ENCODE measurements at places on chromosomes 4 and X.

DNA sequence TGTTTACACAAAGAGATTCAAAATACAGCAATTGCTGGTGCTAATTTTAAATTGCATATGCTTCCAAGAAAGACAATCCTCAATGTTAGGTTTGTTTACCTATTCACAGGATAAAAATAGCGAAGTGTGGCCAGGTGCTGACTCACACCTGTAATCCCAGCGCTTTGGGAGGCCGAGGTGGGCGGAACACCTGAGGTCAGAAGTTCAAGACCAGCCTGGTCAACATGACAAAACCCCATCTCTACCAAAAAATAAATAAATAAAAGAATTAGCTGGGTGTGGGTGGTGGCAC lies 77.7 kb downstream of the OPHN1 start:
- DNase-seq: no peak

DNA sequence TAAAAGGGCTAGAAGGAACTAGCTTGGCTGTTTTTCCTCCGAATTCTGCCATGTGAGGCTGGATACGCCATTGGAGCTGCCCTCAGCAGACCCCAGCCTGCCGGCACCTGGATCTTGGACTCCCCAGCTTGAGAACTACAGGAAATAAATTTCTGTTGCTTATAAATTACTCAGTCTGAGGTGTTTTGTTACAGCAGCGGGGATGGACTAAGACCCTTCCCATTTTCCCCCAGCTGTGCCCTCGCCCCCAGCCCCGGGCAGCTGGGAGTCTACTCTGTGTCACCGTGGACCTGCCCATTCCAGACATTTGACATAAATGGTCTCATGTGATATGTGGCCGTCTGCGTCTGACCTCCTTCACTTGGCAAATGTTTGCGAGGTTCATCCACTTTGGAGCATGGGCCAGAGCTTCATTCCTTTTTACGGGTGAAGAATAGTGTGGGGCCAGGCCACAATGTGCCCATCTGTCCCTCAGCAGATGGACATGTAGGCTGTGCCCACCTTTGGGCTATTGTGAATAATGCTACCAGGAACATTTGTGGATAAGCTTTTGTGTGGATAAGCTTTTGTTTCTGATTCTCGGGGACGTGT lies 30.7 kb upstream of the SPON2 start:
- no peak for DNase-seq

DNA sequence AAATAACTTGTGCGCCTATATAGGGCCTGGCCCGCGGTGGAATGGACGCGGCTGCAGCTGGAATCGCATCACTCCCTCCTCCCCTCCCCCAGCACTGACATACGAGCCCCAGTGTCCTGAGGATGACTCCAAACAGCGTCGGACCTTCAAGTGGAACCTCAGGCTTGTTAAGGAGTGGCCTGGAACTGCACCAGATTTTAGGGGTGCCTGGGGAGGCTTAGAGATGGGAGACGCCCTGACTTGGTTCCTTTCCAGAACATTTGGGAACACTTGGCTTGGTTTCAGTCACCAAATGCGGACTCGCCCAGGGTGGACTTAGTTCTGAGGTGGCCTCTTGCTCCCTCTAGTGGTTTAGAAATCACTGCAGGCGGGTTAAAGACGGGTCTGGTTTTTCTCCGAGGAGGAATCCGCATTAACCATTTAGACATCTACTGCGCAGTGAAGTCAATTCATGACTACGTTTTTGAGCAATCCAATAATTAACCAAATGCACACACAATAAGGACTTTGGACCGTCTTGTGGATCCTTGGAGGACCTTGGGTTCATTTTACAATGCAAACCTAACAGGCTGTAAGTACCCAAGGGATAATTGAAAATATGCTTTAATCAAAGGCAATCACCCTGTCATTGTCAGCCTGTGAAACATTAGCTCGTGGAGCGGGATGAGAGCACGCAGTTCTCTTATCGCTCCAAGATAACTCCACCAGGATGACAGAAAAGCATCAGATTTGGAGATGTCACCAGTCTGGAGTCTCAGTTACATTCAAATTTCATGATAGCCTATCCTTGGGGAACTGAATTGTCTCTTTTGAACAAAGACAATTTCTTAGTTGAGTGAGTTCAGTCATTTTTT lies 11.2 kb upstream of the PDGFRA start:
- DNase-seq: peak; percentile 24

DNA sequence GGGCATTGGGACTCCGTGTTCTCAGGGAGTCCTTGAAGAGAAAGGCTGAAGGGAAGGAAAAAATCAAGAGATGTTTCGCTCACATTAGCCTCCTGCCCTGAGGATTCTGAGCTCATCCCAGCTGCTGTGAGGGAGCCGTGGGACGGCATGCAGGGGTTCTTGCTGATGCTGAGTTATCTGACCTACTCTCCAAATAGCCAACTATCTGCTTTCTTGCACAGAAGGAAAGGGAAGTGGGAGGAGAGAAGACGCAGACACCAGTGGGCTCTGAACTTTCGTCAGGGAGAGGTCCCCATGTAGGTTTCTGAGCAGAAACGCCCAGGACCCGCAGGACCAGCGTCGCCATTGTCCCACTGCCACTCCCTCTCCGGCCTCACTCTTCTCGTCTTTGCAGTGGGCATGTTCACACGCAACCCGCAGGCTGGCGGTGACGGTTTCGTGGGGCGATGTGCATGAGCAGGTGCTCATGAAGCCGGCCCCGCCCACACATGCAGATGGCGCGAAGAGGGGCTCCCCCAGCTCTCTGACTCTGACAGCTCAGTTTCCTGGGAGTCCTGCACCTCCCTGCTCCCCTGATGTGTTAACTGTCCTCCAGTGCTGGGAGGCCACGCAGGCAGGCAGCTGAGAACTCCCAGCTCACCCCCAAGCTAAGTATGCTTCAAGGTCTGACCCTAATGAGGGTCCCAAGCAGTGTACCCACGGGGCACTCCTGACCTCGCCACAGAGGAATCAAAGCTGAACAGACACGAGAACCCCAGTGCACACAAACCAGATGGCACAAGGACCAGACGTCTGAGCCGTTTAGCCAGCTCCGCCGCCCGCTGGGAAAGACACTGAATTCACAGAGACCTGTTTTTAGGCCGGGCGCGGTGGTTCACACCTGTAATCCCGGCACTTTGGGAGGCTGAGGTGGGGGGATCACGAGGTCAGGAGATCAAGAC lies 13.6 kb upstream of the ABLIM2 start:
- no peak for DNase-seq

- DNase-seq: no peak
Measured at GRCh38 chrX:5979338-5979737, 249.3 kb downstream of the NLGN4X start.

DNA sequence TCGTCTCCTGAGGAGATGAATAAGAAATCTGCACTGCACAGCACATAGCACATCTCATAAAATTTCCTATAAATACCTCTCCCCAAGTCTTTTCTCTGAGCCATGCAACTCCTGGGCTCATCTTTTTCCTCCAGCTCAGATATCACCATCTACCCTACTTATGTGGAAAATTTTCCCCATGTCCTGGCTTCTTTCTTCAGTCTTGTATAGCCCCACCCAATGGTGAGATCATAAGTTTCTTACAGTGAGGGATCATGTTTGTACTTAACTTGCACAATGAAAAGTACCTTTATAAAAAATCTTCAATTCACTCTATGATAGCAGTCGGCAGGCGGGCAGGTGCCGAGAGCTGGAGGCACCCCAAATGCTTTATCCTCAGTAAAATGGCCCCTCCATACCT lies 198.6 kb upstream of the S100G start:
- no peak for DNase-seq

- no peak for DNase-seq
Measured at GRCh38 chrX:84186603-84187532, 1.1 kb downstream of the RPS6KA6 start.

GRCh38 chrX:119698845-119699244 lies 5.9 kb upstream of the SEPTIN6 start:
- DNase-seq: no peak

DNA sequence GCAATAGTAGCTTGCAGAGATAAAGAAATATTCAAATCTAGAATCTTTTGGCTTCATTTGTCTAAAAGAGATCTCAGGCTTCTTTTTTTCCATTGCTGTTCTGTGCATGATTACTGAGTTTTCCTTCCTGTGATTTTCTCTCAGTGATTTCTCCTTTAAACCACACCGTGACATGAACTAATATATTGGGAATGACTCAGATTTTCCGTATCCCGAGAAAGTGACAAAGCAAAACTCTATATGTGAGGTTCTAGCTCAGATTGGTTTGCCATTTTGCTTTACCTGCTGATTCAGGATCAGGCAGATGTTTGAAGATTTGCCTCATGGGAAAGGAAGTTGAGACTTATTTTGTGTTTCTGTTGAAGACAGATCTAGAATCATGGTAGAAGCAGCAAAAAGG lies 59.4 kb downstream of the MTHFD2L start:
- no peak for DNase-seq

DNA sequence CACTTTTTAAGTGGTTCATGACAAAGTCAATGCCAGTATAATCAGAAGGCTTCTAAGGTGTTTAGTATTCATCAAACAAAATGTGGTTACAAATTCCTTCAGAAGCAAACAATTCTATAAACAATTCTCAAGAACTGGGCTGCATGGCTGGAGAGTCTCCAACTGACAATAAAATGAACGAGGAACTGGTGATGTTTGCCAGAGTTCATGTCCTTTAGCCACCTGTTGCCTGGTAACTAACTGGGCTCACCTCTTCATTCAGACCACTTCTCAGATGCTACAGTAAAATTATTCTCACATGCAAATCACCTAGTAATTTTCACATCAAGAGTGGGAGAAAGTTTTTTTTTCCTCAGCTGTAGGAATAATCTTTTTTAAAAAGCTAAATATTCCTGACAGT lies 53.3 kb downstream of the CAMK2D start:
- no peak for DNase-seq

DNA sequence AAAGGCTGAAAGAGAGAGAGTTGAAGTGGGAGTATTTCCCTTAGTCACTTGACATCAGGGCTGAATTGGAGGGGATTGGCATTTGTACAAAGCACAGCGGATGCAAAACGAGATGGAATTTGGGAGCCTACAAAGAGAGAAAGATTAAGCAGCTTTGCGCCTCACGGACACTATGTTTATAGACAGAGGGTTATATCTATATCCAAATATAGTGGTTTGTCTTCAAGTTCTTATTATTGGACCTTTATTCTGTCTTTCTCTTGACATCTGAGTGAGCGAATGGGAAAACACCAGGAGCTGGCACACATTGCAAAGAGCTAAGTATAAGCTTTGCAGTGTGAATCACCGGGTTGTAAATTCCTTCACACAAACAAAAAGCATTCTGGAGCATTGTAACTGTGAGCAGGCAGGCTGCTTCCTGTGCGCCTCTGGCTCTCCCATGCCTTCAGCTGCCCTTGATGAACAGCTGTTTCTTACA lies 500.2 kb downstream of the STIM2 start:
- no peak for DNase-seq

DNA sequence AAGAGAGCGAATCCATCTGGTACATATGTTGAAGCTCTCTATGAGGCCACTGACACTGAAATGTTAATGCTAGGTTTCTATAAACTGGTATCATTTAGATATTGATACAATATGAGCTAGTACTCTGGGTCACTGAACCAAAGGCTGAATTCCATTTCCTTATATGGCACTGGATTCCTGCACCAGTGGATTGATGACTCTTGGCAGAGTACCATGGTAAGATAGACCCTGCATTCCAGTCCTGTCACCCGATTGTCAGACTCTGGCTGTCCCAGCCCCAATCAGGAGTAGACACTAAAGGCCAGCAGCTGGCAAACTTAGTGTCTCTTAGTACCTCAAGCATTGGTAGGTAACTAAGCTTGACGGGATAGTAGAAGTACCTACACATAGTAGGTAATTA lies 44.0 kb upstream of the EOLA2 start:
- no peak for DNase-seq

DNA sequence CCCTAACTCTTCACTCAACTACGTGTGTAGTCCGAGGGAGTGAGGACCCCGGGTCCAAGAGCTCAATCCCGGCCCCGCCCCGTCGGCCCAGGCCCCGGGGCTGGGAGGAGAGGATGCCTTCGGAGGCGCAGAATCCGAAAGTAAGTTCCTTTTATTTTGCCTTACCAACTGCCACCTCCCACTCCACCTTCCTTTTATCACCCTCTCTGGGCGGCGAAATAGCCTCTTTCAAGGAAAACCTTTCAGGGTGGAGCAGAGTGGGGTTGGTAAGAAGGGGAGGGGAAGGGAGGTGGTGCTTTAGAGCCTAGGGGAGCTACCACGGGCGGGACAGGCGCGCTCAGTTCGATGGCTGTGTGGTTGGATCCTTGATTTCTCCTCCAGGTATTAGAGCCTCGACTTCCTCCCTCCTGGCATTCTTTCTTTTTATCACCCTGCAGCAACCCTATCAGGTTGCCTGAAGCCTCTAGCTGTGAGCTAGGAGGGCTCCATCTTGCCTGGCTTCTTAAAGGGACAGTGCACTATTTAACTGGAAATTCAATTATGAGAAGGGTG lies 191.2 kb downstream of the RRAGB start:
- DNase-seq: no peak

DNA sequence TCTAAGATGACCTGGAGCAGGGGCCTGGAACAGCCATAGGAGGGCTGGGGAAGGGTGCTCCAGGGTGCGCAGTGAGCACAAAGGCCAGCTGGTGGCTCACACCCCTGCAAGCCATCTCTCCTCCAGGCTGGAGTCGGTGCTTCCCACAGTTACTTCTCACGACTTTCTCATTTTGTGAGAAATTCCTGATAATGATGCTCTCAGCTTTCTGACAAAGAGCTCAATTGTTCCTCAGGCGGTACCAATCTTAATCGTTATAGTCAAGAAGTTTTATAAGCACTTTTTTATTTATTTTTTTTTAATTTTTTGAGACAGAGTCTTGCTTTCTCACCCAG lies 11.7 kb upstream of the WFS1 start:
- DNase-seq: no peak

DNA sequence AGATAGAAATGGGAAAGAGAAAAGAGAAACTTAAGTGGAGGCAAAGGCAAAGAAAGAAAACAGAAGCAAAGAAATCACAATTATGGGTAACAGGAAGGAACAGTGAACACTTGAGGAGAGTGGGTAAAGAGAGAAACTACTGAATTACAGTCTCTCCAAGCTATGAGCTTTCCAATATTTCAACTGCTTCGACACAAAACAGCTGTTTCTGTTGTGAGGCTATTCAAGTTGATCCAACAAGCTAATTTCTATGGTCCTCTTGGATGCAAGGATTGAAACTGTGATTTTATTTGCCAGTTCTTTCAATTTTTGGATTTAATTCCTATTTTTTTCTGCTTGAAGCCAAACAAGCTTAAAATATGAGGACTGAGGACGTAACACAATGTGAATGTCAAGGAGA lies 80.5 kb upstream of the ADGRA3 start:
- DNase-seq: no peak
